ENCODE measurements at places on chromosomes 3 and 15.

GRCh38 chr3:27500035-27500434, 15.9 kb upstream of the SLC4A7 start:
- DNase-seq: no peak

GRCh38 chr15:87343966-87344365, 912.6 kb downstream of the NTRK3 start:
- no peak for DNase-seq

- no peak for DNase-seq
These were observed 363.6 kb upstream of the CCDC54 start for GRCh38 chr3:107013641-107014040.

DNA sequence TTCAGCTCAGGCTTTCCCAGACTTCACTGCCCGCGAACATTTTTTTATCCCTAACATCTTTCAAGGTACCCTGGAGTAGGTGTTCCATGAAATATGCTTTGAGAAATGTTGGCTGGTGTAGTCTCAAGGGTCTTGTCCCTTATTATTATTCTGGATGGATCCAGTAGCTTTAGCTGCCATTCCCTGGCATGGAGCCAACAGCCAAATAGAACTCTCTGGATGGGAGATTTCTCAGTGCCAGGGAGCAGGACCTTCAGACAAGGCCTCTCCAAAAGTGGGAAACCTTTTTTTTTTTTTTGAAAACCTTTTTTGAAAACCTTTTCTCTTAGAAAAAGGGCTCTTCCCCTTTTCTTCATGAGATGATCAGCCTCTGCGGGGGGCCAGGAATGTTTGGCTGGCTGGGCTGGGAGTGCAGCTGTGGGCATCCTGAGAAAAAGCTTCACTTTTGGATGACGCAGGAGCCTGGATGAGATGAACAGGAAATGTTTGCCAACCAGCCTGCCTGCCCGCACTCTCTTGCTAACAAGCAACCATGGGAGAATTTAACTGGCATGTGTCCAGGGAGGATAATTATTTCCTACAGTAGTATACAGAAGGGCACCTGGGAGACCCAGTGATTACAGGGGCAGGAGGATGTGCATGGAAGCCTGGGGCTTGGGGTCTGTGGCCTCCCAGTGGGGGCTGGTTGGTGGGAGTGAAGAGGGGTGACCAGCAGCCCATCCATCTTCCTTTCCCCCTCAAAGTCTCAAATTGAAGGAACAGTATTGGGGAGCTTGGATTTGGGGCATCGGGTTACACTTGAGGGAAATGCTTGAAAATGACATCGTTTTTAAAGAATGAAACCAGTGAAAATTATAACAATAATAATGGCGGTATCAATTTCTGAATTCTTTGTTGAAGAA, 109.1 kb upstream of the LRIG1 start:
- peak; percentile 16 for DNase-seq

DNA sequence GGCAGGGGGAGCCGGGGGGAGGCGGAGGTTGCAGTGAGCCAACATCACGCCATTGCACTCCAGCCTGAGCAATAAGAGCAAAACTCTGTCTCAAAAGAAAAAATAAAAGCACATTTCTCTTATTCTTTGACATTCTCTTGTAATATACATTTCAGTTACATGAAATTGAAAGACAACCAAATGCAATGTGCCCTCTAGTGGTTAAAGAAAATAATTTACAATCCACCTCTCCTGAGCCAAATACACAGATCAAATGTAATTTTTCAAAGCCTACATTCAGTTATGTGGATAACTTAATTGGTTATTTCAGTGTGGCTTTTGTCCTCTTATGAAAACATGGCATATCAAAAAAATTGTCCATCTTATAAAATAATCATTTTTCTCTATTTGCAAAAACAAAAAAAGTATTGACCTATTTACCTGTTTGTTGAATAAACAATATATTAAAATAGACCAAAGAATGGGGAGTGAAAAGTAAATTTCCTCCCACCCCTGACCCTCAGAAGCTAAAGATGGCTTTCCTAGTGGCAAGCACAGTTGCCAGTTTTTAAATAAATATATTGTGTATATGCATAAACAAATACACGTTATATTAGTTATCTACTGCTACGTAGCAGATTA, 14.2 kb upstream of the U2SURP start:
- peak; percentile 27 for DNase-seq

GRCh38 chr3:39107388-39108199, at the start of the genes GORASP1 and TTC21A:
Gene GORASP1 (minus strand): TSS chr3:39107627. CDS start chr3:39107541, 86 bp downstream.
Gene TTC21A (plus strand): TSS chr3:39107680. CDS start chr3:39107838, 158 bp downstream.
- DNase-seq: peak; percentile 81

DNA sequence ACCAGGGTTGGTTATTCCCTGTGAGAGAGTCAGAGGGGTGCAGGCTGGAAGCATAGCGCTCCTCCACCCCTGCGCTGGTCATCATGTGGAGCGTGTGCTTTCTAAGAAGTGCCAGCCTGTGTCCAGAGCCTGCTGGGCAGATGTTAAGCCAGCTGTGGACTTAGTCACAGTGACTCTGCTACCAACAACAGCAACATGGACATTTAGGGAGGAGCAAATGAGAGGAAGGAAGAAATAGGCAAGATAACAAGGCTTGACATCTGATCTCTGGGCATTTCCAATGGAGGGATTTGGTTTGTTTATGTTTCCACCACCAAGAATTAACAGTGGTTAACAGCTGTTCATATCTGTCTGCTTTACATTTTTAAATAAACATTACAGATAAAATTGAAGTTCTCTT, 36.4 kb upstream of the MYZAP start:
- DNase-seq: no peak

DNA sequence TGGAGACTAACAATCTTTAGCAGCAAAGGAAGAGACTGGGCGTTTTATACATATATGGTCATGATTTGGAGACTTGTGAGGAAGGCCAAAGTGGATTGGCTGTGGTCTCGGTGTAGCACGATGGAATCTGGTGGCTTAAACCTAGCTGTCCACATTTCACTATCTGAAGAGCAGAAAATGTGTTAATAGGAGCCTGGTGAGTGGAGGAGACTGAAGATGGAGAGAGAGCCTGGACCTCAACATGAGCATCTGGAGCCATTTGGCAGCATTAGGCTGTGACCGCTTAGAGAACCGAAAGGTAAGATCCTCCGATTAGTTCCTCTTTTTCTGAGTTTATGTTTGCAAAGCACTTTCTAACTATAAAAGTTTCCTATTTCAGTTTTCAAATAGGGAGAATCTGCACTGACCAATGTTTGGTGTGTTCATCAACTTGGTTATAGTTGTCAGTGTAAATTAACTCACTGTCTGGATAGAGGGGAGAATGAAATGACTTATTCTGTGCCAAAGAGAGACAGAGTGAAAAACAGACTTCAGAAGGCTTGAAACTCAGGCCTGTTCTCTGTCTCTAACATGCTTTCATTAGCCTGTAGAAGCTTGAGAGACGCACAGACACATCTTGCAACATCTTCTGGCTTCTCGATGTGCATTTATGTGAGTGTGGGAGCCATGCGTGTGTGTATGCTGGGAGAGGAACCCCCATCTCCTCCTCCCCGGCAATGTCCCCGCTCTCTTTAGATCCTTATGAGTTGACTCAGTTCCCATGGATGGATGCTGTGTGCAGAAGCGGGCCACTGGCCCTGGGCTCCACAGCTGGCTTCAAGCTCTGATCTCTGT, 244.7 kb upstream of the TBL1XR1 start:
- no peak for DNase-seq

DNA sequence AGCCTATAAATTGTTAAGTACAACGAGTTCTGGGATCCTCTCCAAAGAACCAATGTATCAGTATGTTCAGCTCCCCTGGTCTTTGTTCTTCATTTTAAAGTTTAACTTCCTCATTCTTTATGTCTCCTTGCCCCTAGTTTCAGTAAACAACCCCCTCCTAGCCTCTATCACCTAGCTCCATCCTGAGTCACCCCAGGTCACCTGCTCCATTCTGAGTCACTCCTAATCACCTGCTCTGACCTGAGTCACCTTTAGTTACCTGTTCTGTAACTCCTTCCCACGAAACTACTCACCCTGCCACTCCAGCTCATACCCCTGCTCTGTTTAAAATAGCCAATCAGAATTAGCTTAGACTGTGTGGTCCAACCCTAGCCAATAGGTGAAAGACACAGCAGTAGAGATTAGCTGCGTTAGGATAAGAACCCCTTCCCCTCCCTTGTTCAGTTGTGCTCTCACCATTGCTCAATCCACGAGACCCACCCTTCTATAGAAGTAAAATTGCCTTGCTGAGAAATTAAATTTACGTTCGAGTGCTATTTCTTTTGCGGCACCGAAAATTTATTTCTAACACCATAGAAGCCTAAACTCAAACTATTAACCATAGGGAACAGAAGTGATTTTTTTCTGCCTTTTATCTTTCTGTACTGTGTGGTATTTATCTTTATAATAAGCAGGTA, 245.0 kb upstream of the ADAMTS9 start:
- peak; percentile 77 for DNase-seq

- DNase-seq: no peak
These were observed 5.6 kb downstream of the SCAMP2 start for GRCh38 chr15:74867466-74868038.

DNA sequence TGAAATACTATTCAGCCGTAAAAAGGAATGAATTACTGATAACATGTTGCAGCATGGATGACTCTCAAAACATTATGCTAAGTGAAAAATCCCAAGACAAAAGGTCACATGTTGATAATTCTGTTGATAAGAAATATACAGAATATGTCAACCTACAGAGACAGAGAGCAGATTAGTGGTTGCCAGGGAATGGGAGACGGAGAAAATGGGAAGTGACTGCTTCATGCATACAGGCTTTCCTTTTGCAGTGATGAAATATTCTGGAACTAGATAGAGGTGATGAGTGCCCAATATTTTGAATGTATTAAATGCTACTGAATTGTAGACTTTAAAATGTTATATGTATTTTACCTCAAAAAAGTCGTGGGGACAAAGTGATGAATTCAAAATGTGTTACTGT, 56.2 kb downstream of the ABHD2 start:
- DNase-seq: no peak

DNA sequence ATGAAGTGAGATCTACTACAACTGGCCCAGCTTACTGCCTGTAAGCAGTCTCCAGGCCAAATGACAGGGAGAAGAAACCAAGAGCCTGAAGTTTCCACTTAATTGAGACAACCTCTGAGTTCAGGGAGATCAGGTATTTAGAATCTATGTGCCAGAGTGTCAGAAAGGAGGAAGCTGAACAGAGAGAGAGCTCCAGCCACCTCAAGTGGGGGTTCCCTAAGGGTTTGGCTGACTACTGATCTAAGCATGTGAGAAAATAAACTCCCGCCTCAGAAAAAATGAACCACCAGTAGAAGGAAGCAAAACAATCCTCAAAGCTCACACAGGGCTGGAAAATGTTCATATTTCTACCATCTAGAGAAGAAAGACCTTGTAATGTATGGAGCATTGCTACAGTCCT, 25.0 kb downstream of the ADAM10 start:
- no peak for DNase-seq

- DNase-seq: peak; percentile 71
These were observed at the start of gene ZNF445 for GRCh38 chr3:44477312-44478030. Gene ZNF445 (minus strand): TSS chr3:44477670. CDS start chr3:44455549, 22,121 bp downstream.

- no peak for DNase-seq
These were observed 84.1 kb upstream of the ARHGEF3 start for GRCh38 chr3:56885879-56886278.

DNA sequence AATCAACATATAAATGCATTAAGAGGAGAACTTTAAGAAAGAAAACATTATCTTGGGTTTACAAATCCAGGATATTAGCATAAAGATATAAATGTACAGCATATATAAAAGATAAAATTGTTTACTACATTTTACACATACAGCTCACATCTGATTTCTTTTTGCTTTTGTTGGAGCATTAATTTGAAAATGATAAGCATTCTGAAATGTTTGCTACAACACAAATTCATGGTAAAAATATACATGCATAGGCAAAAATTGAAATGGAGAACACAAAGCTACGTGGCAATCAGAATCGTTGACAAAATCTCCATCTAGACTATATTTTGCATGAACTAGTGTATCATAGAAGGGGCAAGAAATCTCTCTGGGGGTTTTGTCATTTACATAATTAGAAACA, 159.1 kb downstream of the TIGIT start:
- DNase-seq: no peak

DNA sequence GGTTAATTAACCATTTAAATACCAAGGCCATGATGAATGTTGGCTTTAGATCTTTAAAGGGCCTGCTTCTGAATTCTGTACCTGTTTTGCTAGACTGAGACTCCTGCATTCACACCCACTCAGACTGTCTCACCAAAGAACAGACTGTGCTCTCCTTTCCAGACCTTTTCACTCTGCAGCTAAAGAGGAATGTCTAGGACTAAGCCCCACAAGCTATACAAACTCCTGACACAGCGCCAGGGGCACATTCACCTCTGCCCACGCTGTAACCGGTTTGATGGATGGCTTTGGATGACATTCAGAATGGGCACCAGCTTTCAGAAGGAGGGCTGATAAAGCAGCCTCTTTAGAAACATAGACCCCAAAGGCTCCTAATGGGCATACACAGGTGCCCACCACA, 200.1 kb downstream of the KCNMB2 start:
- DNase-seq: no peak

GRCh38 chr15:68208136-68208535, 3.0 kb upstream of the CALML4 start:
- DNase-seq: no peak

GRCh38 chr3:172222478-172223071, 183.2 kb downstream of the FNDC3B start:
- DNase-seq: no peak

DNA sequence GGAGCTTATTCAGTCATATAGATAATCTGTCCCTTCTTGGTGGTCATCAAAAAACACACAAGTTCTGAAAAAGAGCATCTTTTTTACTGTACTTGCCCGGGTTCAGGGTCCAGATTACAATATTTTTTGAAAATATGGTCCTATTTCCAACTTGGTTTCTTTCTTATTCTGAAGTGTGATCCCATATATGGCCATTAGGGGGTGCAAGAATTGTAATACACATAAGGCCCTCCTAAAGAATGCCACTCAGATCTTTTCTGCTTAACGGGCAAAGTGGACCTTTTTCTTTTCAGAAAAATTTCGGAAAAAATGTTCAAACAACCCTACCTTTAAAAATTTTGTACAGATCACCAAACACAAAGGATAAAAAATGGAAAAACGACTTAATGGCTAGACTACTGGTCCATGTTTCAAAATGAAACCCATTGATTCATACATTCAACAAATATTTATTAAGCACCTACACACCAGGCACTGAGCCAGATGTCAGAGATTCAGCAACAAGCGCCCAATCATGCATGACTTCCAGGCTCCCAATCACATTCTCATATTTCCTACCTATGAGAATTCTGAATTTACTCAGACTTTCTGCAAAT, 102.0 kb upstream of the MYRIP start:
- no peak for DNase-seq

GRCh38 chr15:35603856-35604255, 57.9 kb upstream of the DPH6 start:
- no peak for DNase-seq

DNA sequence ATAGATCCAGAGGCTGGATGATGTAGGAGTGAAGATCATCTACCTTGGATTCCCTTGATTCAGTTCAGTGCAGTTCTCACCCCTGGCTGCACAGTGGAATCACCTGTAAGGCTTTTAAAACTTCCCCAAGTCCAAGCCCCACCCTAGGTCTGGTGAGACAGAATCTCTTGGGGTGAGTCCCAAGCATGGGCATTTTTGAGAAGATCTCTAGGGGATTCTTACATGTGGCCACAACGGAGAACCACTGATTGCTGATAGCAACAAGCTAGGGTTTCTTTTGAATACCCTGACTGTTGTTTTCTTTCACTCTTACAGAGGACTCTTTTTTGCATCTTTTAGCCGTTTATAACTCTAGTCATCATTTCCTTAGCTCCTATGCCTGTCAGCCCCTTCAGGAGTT, 204.9 kb upstream of the RASGRP1 start:
- DNase-seq: no peak

- no peak for DNase-seq
These were observed 193.1 kb downstream of the SHQ1 start for GRCh38 chr3:72655131-72655551.

- peak; percentile 1 for DNase-seq
These were observed 256.6 kb downstream of the ROBO2 start for GRCh38 chr3:77296527-77296926.

All from mammary epithelial cell (primary cell).